Brain (organoid and tissue), 16 donors: ENCODE measurements at places on chromosomes 7 and 10.

- DNase-seq: no peak
These were observed 8.5 kb downstream of the AHR start for GRCh38 chr7:17307000-17307399.

DNA sequence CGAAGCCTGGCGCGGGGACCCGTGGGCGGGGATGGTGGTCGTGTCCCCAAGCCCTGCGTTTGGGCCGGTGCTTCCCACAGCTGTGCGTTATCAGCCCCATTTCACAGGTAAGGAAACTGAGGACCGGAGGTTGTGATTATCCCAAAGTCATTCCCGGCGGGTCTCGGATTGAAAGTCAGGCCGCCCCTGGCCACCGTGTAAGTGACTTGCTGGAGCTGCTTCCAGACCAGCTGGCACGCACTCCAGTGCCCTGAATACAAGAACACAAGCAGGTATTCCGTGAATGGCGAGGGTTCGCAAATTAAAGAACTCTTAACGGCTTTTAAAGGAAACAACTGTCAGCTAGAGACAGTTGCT, 675 bp upstream of the ATE1 start:
- no peak for DNase-seq

GRCh38 chr7:121187222-121187621, 141.6 kb upstream of the WNT16 start:
- no peak for DNase-seq

GRCh38 chr7:84226759-84227158, 32.2 kb upstream of the SEMA3A start:
- no peak for DNase-seq

DNA sequence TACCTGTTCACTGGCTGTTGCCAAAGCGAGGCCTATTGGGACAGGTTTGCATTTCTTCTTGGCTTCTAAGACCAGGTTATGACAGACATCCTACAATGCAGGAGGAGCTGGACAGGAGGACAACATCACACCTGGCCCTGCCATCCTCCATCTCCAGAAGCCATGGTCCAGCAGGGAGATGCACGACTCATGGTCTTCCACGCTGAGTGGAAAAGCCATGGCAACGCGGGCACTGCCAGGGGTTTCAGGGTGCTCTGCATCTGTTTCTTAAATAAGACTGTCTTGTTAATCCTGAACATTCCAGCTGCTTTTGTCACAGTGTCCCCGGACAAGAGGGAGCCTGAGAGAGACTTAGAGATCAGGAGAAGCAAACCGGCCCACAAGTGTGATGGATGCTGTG, 40.3 kb downstream of the CLRN3 start:
- DNase-seq: no peak
